NCI-H187 (cell line): ENCODE measurements at places on chromosomes 2 and 18.
A peak's percentile ranks its signal among the peaks of the same experiment; 100 is the strongest.

DNA sequence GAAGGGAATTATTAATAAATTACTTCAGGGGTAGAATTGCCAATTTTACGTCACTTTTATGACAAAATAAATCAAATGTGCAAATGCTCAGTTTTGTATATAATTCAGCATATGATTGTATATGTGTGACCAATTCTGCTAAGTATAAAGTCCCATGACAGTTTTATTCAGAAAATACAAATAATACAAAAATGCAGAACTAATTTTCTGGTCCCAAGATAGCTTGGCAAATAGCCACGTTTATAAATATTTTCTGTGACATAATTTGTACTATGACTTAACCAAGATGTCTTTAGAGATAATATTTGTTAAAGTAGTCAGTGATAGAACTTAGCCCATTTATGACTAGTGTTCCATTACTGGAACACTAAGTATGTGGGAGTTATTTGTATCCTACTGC lies 24.2 kb upstream of the CAB39 start:
- no peak for DNase-seq

GRCh38 chr2:229095472-229095871 lies 175.6 kb downstream of the PID1 start:
- no peak for DNase-seq

DNA sequence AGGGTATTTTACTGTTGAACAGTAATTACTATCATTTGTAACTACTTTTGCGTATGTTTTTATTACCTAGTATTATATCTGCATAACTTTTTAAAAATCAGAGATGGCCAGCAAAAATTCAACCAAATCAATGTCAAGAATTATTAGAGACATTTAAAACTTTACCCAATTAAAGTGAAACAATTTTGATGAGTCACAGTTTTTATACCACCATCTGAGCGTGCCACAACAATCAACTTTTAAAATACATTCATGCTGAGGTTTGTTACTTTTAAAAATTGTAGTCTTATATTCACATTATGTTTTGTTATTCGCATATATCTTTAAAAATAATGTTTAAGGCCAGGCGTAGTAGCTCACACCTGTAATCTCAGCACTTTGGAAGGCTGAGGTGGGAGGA lies 114.9 kb downstream of the RTN4 start:
- DNase-seq, result no peak

GRCh38 chr2:40844353-40845277 lies 392.7 kb upstream of the SLC8A1 start:
- DNase-seq, result no peak

DNA sequence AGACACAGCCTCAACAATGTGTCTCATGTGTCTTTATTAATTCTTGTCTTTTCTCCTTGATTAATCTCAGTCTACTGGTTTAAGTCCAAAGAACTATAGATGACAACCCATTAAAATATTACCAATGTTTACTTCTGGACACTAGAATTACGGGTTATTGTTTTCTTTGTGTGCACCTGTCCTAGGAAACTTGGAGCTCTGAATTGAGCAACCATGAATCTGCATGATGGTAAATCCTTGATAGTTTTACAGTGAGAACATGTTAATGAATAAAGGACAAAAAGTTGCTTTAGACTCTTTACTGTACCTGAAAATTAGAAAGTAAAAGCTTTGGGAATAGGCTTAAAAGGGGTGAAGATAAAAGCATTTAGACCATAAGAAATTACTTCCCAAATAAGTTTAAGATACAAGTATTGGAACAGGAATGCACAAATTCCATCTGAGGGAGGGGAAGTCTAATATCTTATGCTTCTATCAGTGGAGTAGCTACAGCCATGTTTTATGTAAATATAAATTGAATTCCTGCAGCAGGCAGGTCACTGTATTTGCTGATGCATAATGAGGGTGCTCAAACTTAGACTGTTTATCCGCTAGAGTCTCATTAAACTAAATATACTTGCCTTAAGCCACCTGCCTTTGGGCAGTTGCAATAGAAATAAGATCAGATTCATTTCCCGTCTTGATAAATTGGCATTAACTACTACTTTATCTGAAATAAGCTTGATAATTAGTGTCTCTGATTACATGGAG lies 603.7 kb upstream of the GCFC2 start:
- DNase-seq, result no peak

- DNase-seq, result no peak
Measured at GRCh38 chr2:32697156-32697555, 69.3 kb downstream of the TTC27 start.

- DNase-seq, result no peak
Measured at GRCh38 chr2:233307565-233307964, at the start of gene SAG. TSS of gene SAG (plus strand) at chr2:233307816. CDS start at chr2:233309190, 1,374 bp downstream.

- no peak for DNase-seq
Measured at GRCh38 chr2:101832114-101832513, 134.6 kb downstream of the MAP4K4 start.

GRCh38 chr2:115738111-115738510 lies 1295.7 kb downstream of the DPP10 start:
- DNase-seq, result no peak

DNA sequence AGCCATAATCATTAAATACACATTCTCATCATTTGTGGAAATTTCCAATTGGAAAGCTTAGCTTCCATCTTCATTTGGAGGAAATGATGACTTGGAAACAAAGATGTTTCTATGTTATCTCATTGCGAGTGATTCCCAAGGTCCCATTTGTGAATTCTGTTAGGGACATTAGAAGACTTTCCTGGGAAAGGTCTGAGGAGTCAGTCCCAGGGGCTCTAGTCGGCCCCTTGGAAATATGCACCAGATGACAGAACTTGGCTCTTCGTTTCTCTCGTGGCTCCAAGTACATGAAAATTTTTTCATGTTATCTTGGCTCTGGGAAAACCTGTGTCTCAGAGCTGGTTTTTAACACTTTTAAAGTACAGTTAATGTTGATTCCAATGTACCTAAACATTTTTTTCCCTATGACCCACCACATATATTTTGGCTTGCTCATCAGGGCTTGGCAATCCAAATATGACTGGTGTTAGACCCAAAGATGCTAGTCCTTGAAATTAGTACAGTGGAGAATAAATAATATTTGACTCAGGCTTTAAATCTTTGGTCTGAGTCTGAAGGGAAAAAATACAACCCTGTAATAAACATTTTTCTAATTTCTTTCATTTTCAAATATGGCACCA lies 15.4 kb upstream of the CAVIN2 start:
- DNase-seq, result no peak

DNA sequence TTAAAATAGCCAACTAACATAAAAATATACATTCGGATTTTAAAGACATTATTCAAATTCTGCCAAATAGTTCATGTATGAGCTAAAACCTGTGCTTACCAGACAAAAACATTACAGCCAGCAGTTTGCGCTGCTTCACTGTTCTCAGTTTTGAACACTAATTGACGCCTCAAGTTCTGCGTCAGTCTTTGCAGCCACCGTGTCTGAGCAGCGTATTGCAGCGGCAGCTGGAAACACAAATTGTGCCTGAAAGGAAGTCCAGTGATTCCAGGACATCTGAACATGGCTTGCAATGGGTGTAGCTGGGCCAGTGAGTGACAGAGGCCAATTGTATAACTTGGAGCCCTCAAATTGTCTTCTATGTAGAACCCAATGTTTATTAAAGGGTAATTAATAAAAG lies 267.6 kb downstream of the TFCP2L1 start:
- no peak for DNase-seq

DNA sequence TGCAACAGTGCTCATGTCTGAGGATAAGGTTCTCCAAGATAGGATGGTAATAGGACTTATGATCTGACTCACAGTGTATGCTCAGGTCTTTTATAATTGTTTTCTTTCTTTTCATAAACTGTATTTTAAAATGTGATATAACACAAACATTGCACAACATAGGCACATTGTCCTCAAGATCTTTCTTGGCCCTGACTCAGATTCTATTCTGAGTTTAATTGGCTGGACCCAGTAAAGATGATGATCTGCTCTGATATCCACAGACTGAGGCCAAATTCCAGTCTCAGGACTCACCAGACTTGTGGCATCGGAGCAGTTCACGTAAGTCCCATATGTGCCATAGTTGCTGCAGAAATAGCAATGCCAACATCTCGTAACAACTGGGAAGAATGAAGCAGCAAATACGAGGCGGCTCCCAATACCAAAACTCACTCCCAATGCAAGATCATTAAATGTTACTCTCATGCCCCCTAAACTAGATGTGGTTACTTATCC lies 448.9 kb upstream of the SLC14A2 start:
- no peak for DNase-seq

GRCh38 chr2:64489081-64489751 lies 34.9 kb upstream of the AFTPH start:
- DNase-seq, result no peak

DNA sequence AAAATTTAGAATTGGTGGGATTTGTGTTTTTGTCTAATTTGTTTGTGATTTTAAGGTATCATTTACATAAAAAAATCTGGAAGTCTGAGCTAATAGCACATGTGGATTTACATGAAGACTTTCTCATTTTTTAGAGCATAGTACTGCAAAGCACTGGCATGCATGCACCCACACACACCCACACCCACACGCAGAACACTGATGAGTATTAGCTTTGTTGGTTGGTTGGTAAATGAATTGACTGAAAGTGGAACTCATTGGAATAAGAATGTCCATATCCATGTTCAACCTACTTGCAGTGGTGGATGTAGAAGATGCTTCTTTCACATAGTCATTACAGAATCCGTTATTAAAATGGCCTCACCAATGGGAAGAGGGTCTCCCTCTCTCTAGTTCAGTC lies 475.8 kb downstream of the PLCL1 start:
- no peak for DNase-seq

DNA sequence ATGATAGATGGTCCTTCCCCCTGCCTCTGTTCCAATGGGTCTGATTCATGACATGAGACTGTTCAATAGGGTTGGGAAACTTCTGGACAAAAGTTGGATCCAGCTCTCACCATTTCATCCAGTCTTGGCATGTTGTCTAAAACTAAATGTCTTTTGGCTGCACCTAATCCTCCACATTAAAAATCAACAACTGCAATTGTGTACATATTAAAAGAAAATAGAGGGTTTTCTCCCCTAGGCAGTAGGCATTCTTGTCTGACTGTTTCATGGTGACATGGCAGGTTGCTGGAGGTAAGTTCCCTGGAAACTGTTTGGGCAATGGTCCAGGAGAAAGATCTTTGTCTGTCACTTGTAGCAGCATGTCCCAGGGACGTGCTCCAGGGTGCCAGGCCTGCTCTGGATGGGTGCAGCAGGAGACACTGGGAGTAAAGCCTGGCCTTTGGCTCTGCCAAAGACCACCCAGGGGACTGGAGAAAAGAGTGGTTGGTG lies 135.8 kb downstream of the TCF4 start:
- DNase-seq, result no peak

GRCh38 chr2:70796262-70796661 lies 5.8 kb upstream of the FIGLA start:
- no peak for DNase-seq

DNA sequence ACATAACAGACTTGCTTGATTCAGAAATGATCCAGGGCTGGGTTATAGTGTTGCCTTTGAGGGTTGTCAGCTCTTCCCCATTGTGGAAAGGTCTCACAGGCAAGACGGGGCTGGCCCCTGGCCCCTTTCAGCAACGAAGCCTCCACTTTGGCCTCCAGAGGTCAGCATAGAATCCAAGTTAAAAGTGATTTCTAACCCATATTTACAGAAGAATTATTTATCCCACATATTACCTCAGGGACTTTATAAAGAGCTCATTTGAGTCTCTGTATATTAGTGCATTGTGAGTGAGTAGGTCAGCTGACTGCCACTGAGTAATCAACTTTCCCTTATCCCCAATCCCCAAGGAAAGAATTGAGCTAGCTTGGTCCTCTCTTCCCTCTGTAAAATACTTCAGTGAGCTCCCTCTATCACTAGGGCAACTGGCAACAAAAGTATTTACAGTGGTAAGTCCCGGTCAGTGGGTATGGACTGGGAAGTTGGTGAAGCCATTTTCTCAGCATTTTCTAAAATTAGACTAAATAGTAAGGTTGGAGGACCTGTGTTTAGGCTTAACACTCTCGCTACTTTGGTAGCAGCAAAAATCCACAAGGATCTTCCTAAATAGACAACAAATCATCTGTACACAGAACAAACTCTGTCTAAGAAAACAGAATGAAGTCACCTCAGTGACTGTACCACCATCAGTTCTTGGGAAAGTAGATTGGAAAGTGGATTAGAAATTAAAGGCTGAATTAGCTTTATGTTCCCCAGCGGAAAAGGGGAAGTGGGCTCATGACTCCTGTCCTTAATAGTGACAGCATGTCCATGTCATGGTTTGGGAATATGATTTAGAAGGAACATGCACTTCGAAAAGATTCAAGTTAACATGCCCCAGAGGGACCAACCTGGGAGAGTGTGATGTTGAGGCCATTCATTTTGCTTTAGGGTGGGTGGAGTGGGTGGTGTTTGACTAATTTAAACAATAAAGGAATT lies 171.0 kb upstream of the SIX3 start:
- DNase-seq, result no peak

- DNase-seq, result no peak
Measured at GRCh38 chr2:241070811-241071676, 31.0 kb downstream of the MTERF4 start.

- DNase-seq, result no peak
Measured at GRCh38 chr2:237309011-237309410, 105.0 kb downstream of the COL6A3 start.

GRCh38 chr2:177921726-177922125 lies 150.9 kb downstream of the PDE11A start:
- no peak for DNase-seq

GRCh38 chr2:109133746-109134145 lies 4.7 kb downstream of the SH3RF3 start:
- DNase-seq, result no peak

DNA sequence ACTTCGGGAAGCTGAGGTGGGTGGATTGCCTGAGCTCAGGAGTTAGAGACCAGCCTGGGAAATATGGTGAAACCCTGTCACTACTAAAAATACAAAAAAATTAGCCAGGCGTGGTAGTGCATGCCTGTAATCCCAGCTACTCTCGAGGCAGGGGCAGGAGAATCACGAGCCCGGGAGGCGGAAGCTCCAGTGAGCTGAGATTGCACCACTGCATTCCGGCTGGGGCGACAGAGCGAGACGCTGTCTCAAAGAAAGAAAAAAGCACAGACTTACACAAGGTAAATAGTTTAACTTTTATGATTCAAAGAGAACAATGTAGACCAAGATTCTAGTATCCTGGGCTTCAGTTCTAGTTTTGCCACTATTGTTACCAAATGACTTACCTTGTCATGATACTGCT lies 37.4 kb downstream of the NCKAP1 start:
- DNase-seq, result no peak

GRCh38 chr2:128289439-128289838 lies 29.2 kb downstream of the HS6ST1 start:
- DNase-seq, result no peak

- DNase-seq, result no peak
Measured at GRCh38 chr2:231590614-231591013, 2.0 kb upstream of the TEX44 start.

- DNase-seq, result no peak
Measured at GRCh38 chr2:224309176-224309575, 92.7 kb downstream of the FAM124B start.

- DNase-seq, result no peak
Measured at GRCh38 chr18:30358555-30358954, 684.0 kb downstream of the DSC3 start.

GRCh38 chr18:37253394-37254235 lies 312.0 kb downstream of the CELF4 start:
- DNase-seq, result peak; percentile 11

- no peak for DNase-seq
Measured at GRCh38 chr2:14827226-14828023, 194.9 kb downstream of the LRATD1 start.

- no peak for DNase-seq
Measured at GRCh38 chr18:62953663-62954062, 238.3 kb downstream of the PHLPP1 start.

- no peak for DNase-seq
Measured at GRCh38 chr2:183291436-183291835, 167.2 kb downstream of the NUP35 start.

GRCh38 chr2:47250586-47251403 lies 95.7 kb upstream of the STPG4 start:
- peak; percentile 87 for DNase-seq
